ENCODE measurements at places on chromosomes 12 and 14.

DNA sequence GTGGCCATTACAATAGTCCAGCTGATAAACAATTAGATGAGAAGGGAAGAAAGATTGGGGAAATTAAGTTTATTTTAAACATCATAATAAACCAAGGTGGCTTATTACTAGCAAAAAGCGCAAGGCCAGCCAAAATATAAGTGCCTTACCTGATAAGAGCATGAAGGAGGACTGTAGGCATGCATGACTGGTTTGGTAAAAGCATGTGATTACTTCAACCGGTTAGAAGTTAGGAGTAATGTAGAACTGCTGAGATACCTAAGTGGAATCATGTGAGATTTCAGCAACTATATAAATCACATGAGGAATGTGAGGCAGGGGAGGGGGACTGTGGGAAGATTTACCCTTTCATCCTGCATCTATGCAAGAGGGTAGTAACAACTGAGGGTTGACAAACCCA, 59.7 kb upstream of the CCDC196 start:
- no peak for DNase-seq
- no peak overlapping the region for H3K27ac ChIP-seq
- no peaks in the 10 kb centered on the region for H3K4me1 ChIP-seq
- H3K27me3 ChIP-seq, result no peaks in the 10 kb centered on the region
- no peaks in the 10 kb centered on the region for H3K36me3 ChIP-seq

DNA sequence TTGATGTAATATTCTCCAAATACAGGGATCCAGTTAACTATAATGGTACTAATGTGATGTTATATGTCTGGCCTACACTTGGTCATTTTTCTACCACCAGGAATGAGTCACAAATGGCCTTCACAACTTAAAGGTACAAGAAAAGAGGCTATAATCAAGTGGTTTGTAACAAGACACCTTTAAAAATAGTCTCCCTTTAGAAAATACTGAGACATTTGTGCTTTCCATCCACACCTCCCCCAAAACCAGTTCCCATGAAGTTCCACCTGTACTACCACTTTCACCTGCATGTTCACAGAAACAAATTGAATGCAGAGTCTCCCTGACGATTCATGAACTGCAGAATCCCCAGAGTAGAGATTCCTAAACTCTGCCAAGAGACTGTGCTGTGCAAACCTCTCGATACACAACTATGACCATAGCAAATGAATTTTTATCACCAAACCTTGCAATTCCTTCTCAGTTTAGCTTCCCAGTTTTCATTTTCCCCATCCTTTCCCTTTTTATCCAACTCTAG, 6.0 kb downstream of the BTG1 start:
- H3K27me3 ChIP-seq, result no peaks in the 10 kb centered on the region
- H3K36me3 ChIP-seq, result peaks cover 88% of the 10 kb centered on the region
- peak; percentile 37 for DNase-seq

- no peak overlapping the region for H3K27ac ChIP-seq
- no peaks in the 10 kb centered on the region for H3K27me3 ChIP-seq
- no peaks in the 10 kb centered on the region for H3K4me1 ChIP-seq
- no peak for DNase-seq
- no peak overlapping the region for H3K4me3 ChIP-seq
Measured at GRCh38 chr12:97716356-97716755, 253.8 kb downstream of the RMST start.

- DNase-seq, result peak; percentile 64
- no peaks in the 10 kb centered on the region for H3K27me3 ChIP-seq
- peaks cover 26% of the 10 kb centered on the region for H3K4me1 ChIP-seq
Measured at GRCh38 chr14:100547633-100548294, 39.5 kb downstream of the BEGAIN start.

DNA sequence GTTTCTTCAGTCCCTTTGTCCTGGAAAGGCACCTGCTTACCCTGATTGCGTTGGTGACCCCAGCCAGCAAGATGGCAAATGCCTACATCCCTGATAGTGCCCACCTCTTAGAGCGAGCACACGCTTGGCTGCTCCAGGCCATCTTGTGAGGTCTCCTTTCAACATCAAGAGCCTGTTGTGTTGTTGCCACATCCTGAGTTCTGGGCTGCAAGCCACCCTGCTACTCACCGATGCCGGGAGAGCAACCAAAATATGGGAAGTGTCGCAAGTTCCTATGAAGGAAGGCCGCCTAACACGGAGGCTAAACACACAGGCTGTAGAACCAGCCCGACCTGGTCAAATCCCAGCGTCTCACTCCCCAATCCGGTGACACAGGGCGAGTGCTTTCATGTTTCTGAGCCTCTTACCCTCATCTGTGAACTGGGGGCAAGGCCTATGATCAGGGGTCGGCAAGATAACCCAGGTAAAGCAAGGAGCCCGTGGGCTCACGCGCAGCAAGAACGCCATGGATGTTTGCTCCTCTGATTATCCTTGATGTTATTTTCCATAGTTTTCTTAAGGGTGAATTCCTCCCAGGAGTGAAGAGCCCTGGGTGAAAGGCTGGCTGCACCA, 98.4 kb downstream of the LGMN start:
- H3K27me3 ChIP-seq, result no peaks in the 10 kb centered on the region
- peak overlapping the region; percentile 97 for H3K27ac ChIP-seq
- no peak overlapping the region for H3K4me3 ChIP-seq
- peaks cover 75% of the 10 kb centered on the region for H3K4me1 ChIP-seq

- H3K4me3 ChIP-seq, result no peak overlapping the region
- no peak overlapping the region for H3K27ac ChIP-seq
- H3K36me3 ChIP-seq, result peaks cover 24% of the 10 kb centered on the region
- DNase-seq, result no peak
- H3K27me3 ChIP-seq, result no peaks in the 10 kb centered on the region
Measured at GRCh38 chr12:68131867-68132414, 27.6 kb downstream of the IFNG start.

Measured in activated naive CD4-positive, alpha-beta T cell treated with anti-CD3 and anti-CD28 coated beads for 36 hours (primary cell).